Mucosa of descending colon (tissue), 3 donors: ENCODE measurements at places on chromosomes 11 and 22. TPM values are rescaled to one million over a fixed set of nuclear protein-coding genes. Genes with fewer than 3 reads are reported as not detected.
A peak's percentile ranks its signal among the peaks of the same experiment; 100 is the strongest.

GRCh38 chr11:20278727-20279126 is 84.8 kb upstream of the HTATIP2 start:
- DNase-seq: no peak

DNA sequence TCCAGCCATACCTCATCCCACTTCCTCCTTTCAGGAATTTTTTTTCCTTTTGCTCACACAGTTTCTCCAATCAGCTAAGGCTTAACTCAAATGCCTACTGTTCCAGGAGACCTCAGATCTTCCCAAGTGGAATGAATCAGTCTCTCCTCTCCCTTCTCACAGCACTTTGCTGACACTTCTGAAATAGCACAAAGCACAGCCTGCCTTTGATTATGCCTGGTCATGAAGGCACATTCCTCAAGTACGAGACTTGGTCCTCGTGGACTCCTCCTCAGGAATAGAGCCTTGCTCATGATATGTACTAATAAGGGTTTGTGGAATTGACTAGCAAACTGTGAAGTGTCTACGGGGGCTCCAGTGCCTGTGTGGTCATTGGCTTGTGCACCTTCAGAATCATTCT is 176.7 kb upstream of the TENM4 start:
- DNase-seq: no peak

GRCh38 chr22:19228179-19228578 is 49.6 kb upstream of the SLC25A1 start:
- DNase-seq: no peak

Gene CATSPER1
- not detected for total RNA-seq

Gene C11orf91
- 0.51 TPM for total RNA-seq

- no peak for DNase-seq
These were observed 441.2 kb downstream of the LRRC4C start for GRCh38 chr11:41018224-41018623.

Gene GAL
- 8.4 TPM for total RNA-seq

GRCh38 chr11:106670069-106670468 is 348.2 kb downstream of the GUCY1A2 start:
- DNase-seq: no peak

Gene APOBEC3C
- total RNA-seq: 24.1 TPM

DNA sequence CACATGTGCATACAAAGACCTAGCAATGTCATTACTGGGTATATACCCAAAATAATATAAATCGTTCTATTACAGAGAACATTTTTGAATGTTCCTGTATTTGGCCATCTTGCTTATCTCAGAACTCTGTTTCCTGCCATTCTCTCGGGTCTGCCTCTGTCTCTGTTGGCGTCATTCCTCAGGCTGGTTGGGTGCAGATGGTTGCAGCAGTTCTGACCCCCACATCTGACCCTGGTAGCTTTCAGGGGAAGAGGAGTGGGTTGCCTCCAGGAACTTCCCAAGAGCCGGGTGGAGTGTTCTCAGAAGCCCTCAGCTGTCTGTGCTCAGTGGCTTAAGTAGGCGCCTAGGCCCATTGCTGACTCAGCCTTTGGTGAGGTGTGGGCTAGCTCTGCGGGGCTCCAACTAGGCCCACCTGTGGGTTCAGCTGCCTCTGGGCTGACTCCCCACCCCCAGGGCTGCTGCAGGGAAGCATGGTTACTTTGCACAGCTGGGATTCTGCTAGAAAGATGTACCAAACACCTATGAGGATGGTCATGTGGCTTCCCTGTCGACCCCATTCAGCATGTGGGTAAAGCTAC is 114.0 kb downstream of the TBC1D22A start:
- DNase-seq: no peak

Gene GRAMD1B
- 3.2 TPM for total RNA-seq

- no peak for DNase-seq
These were observed 8.6 kb downstream of the HTATIP2 start for GRCh38 chr11:20372081-20372626.

Gene SELENOO
- total RNA-seq: 23.8 TPM

Gene DEFB131B
- not detected for total RNA-seq

Gene GUCY1A2
- total RNA-seq: 4.0 TPM

DNA sequence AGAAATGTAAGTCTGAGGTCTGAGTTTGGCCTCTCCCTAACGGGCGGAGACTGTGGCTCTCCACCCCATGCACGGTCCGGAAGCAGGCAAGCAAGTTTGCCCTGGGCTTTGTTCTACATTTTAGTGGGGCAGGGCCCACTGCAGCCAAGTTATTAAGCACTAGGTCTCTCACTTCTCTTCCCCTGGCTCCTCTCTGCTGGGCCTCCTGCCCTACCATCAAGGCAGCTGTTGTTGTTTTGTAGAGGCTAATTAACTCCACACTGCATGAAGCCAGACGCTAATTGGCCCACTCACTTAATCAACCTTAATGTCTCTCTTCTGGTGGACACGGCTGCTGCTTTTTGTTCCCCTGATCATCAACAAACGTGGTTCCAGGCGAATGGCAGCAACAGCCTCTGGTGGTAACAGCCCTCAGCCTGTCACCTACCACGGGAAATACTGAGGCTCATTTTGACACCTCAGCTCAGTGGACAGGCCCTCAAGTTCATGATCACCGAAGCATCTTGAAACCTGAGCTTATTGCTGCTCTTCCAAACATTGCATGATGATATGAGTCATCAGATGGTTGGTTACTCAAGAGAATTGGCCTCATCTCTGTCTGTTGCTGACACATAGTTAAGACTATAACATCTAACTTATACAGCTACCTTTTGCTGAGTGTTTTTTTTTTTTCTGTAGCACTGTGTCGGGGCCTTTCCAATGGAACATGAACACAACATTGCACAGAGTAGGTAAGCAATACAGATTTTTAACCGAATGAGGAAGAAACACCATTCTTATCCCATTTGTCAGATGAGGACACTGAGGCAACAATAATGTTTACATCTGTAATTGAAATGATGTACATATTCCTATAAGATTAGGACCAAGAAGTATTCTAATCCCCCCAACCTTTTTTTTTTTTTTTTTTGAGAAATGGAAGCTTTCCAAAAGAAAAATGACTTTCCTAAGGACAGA is 20.8 kb upstream of the LMO2 start:
- DNase-seq: no peak

- DNase-seq: no peak
These were observed 18.2 kb downstream of the INCENP start for GRCh38 chr11:62142043-62142375.

Gene CSF2RB
- total RNA-seq: 5.3 TPM

DNA sequence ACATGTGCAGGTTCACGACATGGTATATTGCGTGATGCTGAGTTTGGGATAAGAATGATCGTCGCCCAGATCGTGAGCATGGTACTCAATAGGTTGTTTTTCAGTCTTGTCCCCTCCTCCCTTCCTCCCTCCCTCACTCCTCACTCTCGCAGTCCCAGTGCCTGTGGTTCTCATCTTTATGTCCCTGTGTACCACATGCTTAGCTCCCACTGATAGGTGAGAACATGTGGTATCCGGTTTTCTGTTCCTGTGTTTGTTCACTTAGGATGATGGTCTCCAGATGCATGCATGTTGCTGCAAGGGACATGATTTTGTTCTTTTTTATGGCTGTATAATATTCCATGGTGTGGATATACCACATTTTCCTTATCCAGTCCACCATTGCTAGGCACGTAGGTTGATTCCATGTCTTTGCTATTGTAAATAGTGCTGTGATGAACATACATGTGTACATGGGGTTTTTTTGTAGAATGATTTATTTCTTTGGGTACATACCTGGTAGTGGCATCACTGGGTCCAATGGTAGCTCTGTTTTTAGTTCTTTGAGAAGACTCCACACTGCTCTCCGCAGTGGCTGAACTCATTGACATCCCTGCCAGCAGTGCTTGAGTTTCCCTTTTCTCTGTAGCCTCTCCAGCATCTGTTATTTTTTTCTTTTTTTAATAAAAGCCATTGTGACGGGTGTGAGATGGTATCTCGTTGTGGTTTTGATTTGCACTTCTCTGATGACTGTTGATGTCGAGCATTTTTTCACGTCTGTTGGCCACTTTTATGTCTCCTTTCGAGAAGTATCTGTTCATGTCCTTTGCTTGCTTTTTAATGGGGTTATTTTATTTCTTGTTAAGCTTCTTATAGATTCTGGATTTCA is 16.4 kb downstream of the ZBED4 start:
- no peak for DNase-seq

Gene TEX54
- total RNA-seq: not detected

- no peak for DNase-seq
These were observed 94.9 kb downstream of the SLC17A6 start for GRCh38 chr11:22433094-22433455.

Gene MS4A6A
- 21.0 TPM for total RNA-seq

- no peak for DNase-seq
These were observed 79.4 kb downstream of the ZC3H12C start for GRCh38 chr11:110172468-110173065.

Gene HEPN1
- total RNA-seq: not detected

DNA sequence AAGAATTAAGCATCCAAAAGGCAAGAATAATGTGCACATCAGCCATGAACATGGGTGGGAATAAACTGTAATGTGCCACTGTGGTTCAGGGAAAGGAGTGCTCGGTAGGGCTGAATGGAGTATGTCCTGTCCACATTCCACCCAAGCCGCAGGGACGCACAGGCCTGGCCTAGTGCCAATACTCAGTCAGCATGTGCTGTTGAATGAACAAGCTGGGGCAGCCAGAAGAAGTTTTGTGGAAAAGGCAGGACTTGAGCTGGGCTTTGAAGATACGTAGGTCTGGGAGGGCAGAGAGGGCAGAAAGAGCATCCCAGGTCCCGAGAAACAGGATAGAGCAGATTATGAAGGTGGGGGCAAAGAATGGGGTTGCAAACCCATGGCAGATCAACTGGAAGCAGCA is 60.0 kb upstream of the PLET1 start:
- DNase-seq: peak; percentile 67

DNA sequence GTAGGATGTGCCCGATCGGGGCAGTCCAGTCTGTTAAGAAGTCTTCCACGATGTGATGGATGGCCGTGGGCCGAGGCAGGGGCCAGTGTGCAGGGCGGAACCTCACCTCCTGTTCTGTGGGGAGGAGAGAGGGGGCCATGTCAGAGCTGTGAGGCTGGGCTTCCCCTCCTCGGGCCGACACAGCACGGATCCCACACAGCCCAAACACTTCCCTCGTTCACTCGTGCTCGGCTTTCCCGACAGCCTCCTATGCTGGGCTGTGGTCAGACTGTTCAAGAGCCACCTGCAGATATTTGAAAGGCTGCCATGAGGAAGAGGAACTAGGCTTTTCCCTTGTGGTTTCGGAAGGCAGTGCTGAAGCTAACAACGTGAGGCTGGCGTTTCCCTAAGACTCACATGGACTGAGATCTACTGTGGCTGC is 12.3 kb upstream of the TXN2 start:
- DNase-seq: peak; percentile 41

DNA sequence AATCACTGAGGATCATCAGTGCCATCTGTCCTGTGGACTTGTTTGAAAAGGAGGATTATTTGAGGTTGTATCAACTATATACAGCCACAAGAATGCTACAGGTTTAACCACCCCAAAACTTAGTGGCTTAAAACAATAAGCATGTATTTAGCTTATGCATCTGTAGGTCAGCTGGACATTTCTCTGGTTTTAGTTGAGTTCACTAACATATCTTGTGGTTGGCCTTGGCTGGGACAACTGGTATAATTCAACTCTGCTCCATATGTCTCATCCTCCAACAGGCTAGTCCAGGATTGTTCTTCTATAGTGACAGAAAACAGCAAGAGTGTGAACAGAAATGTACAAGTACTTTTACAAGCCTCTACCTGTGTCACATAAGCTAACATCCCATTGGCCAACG is 49.9 kb upstream of the SOX6 start:
- no peak for DNase-seq

DNA sequence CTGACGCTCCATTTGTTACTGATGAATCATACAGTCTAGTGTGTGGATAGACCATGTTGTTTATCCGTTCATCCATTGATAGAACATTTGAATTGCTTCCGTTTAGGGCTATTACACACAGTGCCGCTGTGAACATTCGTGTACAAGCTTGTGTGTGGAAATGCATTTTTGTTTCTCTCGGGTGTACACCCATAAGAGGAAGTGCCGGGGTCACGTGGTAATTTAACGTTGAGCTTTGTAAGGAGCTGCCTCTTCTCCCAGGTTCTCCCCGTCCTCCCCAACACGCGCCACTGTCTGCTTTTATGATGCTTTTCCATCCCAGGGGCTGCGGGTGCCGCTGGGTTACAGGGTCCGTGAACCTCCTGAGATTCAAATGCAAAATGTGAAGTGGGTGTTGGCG is 142.3 kb downstream of the IGLL1 start:
- no peak for DNase-seq

Gene ZBTB16
- total RNA-seq: 82.1 TPM

- DNase-seq: no peak
These were observed 15.6 kb downstream of the NPTXR start for GRCh38 chr22:38828191-38828590.

Gene FAM111B
- 1.8 TPM for total RNA-seq

DNA sequence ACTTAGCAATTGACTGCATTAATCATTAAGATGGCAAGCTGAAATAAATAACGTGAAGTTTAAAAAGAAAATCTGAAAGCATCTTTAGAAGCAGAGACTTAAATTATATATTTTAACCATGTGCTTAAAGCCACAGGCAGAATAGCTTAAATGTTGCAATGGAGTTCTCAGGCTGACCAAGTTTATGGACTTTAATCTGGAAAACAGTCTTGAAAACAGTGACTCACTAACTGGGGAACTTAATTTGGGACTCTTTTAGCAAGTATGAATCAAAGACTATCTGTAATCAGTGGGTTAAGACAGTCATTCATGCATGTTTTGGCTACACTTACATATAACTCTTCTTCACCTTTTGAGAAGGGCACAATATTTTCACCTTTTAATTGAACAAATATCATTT is 12.6 kb upstream of the GLYATL1 start:
- no peak for DNase-seq

Gene TRIM64C
- not detected for total RNA-seq

- DNase-seq: no peak
These were observed 1295.0 kb downstream of the JRKL start for GRCh38 chr11:97684486-97685439.

DNA sequence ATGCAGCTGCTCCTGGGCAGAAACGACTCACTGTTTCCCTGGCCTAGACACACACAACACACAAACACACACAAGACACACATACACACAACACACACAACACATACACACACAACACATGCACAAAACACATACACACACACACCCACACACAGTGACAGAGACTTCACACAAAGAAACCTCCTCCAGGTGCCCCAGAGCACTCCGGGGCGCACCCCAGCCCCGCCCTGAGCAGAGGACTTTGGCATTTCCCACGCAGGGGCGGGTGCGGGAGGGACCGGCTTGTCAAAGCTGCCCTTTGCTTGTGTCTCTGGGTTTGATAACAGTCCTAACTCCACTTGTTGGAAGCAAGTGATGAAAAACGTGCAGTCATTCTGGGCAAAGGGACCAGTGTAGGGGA is 6.5 kb downstream of the APOBEC3A start:
- peak; percentile 89 for DNase-seq

- DNase-seq: no peak
These were observed 10.8 kb upstream of the CALCB start for GRCh38 chr11:15062599-15062998.

Gene DBX1
- total RNA-seq: not detected
